Thymus (tissue), 14 donors: ENCODE measurements at places on chromosomes 7 and 10.

- no peak overlapping the region for H3K27ac ChIP-seq
- peaks cover 2% of the 10 kb centered on the region for H3K4me1 ChIP-seq
- H3K27me3 ChIP-seq, result no peaks in the 10 kb centered on the region
- DNase-seq, result no peak
Observed at GRCh38 chr10:1229116-1229515, 172.9 kb downstream of the WDR37 start.

DNA sequence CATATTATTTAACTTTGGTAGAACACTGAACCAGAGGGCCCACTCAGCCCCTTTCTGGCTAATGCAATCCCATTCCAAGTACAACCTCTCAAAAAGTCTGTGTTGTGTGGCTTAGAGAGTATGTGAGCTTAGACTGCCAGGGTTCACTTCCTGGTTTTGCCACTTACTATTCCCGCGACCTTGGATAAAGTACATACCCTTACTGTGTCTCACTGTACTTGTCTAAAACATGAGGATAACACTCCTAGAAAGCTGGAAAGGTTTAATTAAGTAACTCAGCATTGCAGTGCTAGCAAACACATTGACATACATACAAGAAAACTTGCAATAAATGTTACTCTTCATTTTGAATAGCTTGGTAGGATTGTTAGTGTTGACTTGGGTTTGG, 215.8 kb downstream of the CHCHD3 start:
- no peaks in the 10 kb centered on the region for H3K27me3 ChIP-seq
- H3K27ac ChIP-seq, result no peak overlapping the region

GRCh38 chr10:122468926-122469781, 7.8 kb downstream of the HTRA1 start:
- H3K27ac ChIP-seq, result peak overlapping the region; percentile 19
- H3K4me1 ChIP-seq, result no peaks in the 10 kb centered on the region
- no peak for DNase-seq
- no peak overlapping the region for H3K4me3 ChIP-seq
- H3K27me3 ChIP-seq, result no peaks in the 10 kb centered on the region

DNA sequence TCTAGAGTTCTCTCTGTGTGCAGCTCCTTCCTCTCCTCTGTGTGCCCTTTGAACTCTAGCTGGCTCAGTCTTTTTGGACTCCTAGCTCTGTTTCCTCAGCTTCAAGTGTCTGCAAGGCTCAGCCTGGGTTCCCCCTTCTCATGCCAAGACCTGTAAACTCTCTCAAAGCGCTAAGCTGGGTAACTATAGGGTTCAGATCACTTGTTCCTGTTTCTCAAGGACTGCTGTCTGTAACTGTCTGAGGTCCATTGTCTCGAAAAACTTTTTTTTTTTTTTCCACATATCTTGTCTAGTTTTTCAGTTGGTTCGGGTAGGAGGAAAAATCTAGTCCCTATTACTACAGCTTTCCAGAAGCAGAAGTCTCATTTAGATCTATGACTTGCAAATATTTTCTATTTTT, 46.6 kb upstream of the PPP1R17 start:
- H3K4me3 ChIP-seq, result no peak overlapping the region
- no peak for DNase-seq
- no peak overlapping the region for H3K27ac ChIP-seq
- H3K4me1 ChIP-seq, result no peaks in the 10 kb centered on the region

DNA sequence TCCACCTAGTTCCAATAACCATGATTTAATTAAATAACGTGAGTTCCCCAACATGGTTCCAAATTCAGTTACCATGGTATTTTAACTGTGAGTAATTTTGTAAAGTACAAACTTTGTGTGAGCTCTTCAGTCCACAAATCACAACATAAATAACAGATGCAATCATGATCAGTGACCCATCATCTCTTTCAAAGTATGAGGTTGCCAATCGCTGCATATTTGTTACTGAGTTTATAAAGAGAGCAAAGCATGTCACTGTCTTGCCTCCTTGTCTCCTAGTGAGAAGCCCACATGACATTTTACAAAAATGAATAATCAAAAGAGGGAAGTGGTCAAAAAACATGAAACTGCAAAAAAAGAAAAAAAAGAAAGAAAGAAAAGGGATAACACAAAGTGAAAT, 69.1 kb upstream of the PDSS1 start:
- no peaks in the 10 kb centered on the region for H3K4me1 ChIP-seq
- DNase-seq, result no peak
- no peak overlapping the region for H3K27ac ChIP-seq

GRCh38 chr10:12780634-12781601, 220.6 kb downstream of the CCDC3 start:
- no peaks in the 10 kb centered on the region for H3K27me3 ChIP-seq
- H3K27ac ChIP-seq, result no peak overlapping the region
- H3K4me3 ChIP-seq, result no peak overlapping the region
- H3K36me3 ChIP-seq, result peaks cover 24% of the 10 kb centered on the region
- H3K4me1 ChIP-seq, result peaks cover 11% of the 10 kb centered on the region
- no peak for DNase-seq
